ENCODE measurements at places on chromosomes 11 and 22. TPM values are rescaled to one million over a fixed set of nuclear protein-coding genes. Genes with fewer than 3 reads are reported as not detected.

MOGAT2 gene
- total RNA-seq, result not detected

ANO1 gene
- total RNA-seq, result 11.3 TPM

SAA4 gene
- total RNA-seq, result not detected

STK33 gene
- total RNA-seq, result 3.6 TPM

CASP5 gene
- not detected for total RNA-seq

APLNR gene
- total RNA-seq, result 4.3 TPM

PLEKHA7 gene
- 1.3 TPM for total RNA-seq

SLC35F2 gene
- 0.53 TPM for total RNA-seq

SLC22A9 gene
- not detected for total RNA-seq

LIF gene
- total RNA-seq, result 0.54 TPM

KRTAP5-7 gene
- not detected for total RNA-seq

WNT7B gene
- not detected for total RNA-seq

DDX25 gene
- not detected for total RNA-seq

PDGFB gene
- 13.0 TPM for total RNA-seq

NPAS4 gene
- total RNA-seq, result not detected

LTO1 gene
- 8.5 TPM for total RNA-seq

MAP6 gene
- total RNA-seq, result 0.14 TPM

HTR3A gene
- not detected for total RNA-seq

FOXR1 gene
- total RNA-seq, result not detected

SMIM35 gene
- 0.09 TPM for total RNA-seq

RIBC2 gene
- total RNA-seq, result not detected

OR51B5 gene
- not detected for total RNA-seq

SYT13 gene
- 0.11 TPM for total RNA-seq

PVALB gene
- not detected for total RNA-seq

FOLR3 gene
- not detected for total RNA-seq

IGLL1 gene
- not detected for total RNA-seq

PANX3 gene
- not detected for total RNA-seq

APOC3 gene
- total RNA-seq, result not detected

OR4C45 gene
- not detected for total RNA-seq

ART5 gene
- 1.4 TPM for total RNA-seq

APOL5 gene
- total RNA-seq, result not detected

KCNK4 gene
- total RNA-seq, result not detected

FADS3 gene
- total RNA-seq, result 61.9 TPM

FADS1 gene
- 24.0 TPM for total RNA-seq

ESAM gene
- 35.5 TPM for total RNA-seq

KRTAP5-10 gene
- not detected for total RNA-seq

TRPM5 gene
- total RNA-seq, result not detected

TSPAN18 gene
- 8.8 TPM for total RNA-seq

KRTAP5-8 gene
- not detected for total RNA-seq
